ENCODE measurements at places on chromosomes 1 and 21.
A peak's percentile ranks its signal among the peaks of the same experiment; 100 is the strongest.

DNA sequence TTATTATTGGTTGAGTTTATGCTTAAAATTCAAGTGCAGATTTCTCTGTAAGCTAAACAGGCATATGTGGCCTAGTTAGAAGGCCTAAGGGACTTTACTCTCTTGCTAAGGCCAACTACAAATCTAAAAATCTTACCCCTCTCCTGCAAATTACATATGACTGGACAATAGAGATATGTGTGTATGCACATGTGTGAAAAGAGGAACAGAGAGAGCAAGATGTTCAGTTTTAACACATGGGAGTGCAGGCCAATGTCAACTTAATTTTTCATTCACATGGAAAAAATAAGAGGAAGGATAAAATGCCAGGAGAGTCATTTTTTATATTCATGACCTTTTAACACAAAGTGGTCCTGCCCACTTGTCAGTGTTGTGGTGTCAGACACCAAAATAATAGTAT lies 8.5 kb downstream of the OR10K2 start:
- DNase-seq = no peak

GRCh38 chr1:24639881-24640280 lies 3.2 kb upstream of the SRRM1 start:
- DNase-seq = no peak

GRCh38 chr1:100606438-100606837 lies 68.5 kb downstream of the GPR88 start:
- DNase-seq = no peak

- DNase-seq = no peak
These were observed 8.7 kb downstream of the TRIM11 start for GRCh38 chr1:228397966-228398365.

- no peak for DNase-seq
These were observed 97.4 kb downstream of the KCNH1 start for GRCh38 chr1:211036381-211037060.

DNA sequence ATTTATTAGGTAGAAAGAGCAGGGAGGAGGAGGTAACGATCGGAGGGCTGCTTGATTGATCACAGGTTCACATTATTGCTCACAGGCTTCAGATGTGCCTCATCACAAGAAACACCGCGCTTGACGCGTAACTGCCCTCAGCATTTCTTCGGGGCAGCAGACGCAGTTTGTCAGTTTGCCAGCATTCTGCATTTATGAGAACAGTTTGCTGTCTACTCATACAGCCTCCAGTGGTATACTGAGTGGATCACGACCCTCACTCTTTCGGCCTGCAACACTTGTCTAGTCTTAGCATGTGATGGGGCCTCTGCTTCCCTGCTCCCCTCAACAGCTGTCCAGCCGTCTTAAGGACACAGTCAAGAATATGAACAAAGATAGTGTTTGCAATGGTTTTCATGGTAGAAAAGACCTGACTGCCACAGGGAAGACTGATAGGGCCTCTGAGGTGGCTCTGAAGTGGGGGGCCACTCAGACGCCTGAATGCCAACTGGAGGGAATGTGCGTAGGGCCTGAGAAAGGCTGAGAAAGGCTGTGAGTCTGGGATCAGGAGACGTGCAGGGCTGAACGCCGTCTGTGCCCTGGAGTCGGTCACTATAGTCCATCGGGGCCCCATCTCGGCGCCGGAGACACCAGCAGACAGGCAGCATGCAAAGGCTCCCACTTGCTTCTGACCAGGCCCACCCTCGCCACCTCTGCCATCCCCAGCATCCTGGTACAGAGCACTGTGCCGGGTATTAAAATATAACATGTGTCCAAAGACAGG lies 45.0 kb downstream of the UBE2G2 start:
- DNase-seq = no peak

DNA sequence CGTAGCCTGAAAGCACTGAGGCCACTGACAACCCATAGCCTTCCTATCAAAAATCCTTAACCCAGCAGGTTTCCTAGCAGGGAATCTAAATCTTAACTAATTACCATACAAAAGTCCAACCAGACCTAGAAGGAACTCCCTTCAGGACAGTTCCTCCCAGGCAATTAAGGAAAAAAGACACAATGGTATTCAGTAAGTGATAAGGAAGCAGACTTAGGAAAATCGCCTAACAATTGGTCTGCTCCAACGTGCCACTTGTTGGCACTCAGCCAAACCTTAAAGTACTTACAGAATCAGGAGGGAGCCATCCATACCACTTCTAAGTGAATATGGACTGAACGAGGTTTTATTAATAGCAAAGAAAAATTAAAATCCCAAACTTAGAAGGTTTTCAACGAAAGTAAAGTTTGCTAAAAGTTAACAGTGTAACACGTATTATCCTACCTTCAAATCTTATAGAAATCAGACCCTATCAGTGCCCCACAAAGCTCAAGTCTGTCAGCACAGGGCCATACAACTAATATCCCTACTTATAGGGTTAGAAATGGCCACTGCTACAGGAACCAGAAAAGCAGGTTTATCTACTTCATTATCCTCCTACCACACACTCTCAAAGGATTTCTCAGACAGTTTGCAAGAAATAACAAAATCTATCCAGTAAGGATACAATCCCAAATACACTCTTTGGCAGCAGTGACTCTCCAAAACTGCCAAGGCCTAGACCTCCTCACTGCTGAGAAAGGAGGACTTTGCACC lies 29.0 kb downstream of the SPATA6 start:
- no peak for DNase-seq

GRCh38 chr1:226248091-226248490 lies 24.6 kb downstream of the MIXL1 start:
- no peak for DNase-seq

DNA sequence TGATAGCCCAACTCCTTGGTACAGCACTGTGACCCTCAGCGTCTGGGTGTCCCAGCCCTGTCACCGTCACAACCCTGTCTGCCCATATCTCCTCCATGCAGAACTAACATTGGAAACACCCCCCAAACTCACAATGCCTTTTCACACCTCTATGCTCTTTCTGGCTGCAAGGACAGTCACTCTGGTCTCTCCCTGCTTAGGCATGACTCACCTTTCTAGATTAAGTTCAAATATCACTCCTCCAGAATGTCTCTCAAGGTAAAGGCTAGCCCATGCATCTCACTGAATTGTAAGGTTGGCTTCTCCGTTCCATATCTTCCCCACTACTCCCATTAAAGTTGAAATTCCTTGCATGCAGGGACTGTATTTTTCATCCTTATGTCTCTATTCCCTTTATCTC lies 17.0 kb upstream of the CAPN8 start:
- no peak for DNase-seq

GRCh38 chr1:960363-961131 lies at the start of gene KLHL17:
Gene KLHL17 (plus strand): TSS chr1:960584. CDS start chr1:960694, 110 bp downstream.
- peak; percentile 95 for DNase-seq

GRCh38 chr1:115274467-115274866 lies 63.6 kb downstream of the NGF start:
- no peak for DNase-seq

DNA sequence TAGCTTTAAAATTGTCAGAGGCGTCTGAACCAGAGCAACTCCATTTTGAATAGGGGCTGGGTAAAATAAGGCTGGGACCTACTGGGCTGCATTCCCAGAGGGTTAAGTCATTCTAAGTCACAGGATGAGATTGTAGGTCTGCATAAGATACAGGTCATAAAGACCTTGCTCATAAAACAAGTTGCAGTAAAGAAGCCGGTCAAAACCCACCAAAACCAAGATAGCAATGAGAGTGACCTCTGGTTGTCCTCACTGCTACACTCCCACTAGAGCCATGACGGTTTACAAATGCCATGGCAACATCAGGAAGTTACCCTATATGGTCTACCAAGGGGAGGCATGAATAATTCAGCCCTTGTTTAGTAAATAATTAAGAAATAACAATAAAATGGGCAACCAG lies 143.6 kb downstream of the GABPA start:
- DNase-seq = no peak

DNA sequence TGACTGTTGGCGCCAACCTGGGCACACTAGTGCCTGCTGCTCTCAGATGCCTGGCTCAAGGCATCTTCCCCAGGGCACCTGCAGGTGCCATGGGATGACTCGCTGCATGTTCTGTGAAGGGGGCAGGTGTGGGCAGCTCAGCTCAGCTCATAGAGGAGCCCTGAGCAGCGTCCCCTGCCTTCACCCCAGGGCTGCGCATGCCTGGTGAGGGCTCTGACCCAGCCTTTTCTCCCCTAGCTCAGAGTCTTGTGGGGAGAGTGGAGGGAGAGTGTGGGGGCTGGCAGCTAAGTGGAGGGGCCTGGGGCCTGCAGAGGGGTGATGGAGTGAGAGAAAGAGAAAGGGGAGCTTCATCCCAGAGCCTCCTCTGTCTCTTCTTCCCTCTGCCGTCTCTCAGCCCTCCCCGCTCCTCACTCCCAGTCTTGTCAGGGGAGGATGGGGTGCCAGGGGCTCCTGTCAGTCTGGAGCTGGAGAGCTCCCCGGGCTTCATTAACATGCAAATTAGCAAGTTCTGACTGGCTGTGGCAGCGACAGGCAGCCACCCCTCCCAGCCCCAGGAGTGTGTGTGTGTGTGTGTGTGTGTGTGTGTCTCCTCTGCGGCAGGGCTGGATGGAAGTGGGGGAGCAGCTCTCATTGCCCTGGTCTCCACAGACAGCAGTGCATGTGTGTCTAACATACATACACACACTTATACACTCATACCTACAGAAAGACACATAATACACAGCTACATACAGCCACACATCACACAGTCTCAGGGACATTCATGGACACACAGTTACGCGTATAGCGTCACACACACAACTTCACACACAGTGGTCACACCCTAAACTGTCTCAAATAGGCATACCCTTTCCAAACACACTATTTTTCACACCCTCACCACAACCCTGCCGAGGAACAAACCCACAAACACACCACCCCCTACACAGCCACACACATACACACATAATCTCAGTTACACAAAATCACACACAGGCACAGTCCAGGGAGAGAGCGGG lies 34.0 kb downstream of the FOXO6 start:
- DNase-seq = no peak

- no peak for DNase-seq
These were observed 604.7 kb upstream of the PLXNA2 start for GRCh38 chr1:208848854-208849253.

- DNase-seq = no peak
These were observed 10.1 kb downstream of the VAV3 start for GRCh38 chr1:107954719-107955415.

DNA sequence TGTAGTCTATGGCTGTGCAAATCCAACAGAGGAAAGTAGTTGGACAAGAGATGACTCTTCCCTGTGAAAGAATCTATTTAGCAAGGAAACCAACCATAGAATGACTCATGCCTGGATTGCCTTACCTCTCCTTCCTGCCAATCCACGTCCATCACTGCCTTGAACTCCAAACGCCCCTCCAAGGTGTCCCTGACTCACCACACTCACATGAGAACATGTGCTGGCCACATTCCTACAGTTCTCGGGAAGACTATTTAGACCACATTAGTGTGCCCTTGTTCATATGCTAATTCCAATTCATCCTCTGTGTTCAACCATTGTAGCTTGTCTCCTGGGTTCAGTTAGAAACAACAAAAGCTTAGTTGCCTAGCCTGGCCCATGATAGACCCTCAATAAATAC lies 157.3 kb downstream of the SLC30A10 start:
- no peak for DNase-seq

All from GM13977 (cell line).